Bronchus fibroblast of lung (primary cell): ENCODE measurements at places on chromosomes 7 and 10. TPM values are rescaled to one million over a fixed set of nuclear protein-coding genes. Genes with fewer than 3 reads are reported as not detected.

Gene ADAMTS14
- total RNA-seq: under 0.01 and 0.34 TPM in 2 replicates

Gene GCK
- 0.74 and 0.84 TPM in 2 replicates for total RNA-seq

Gene ENKUR
- 0.45 TPM in 1 of 2 replicates, not detected in the other for total RNA-seq

Gene GIMAP4
- not detected in 2 replicates for total RNA-seq

Gene CTAGE6
- not detected in 2 replicates for total RNA-seq

Gene ZNF365
- total RNA-seq: 0.74 and 0.84 TPM in 2 replicates

Gene OR6V1
- total RNA-seq: not detected in 2 replicates

Gene TMEM26
- 0.89 and 1.0 TPM in 2 replicates for total RNA-seq

Gene GATAD1
- 10.1 and 12.3 TPM in 2 replicates for total RNA-seq

Gene SPDYE2
- total RNA-seq: not detected in 2 replicates

Gene MCM10
- 11.1 and 14.6 TPM in 2 replicates for total RNA-seq

Gene WDR91
- total RNA-seq: 19.8 and 22.1 TPM in 2 replicates

Gene LRRC17
- 75.3 and 76.6 TPM in 2 replicates for total RNA-seq

Gene ETV1
- 12.0 and 17.7 TPM in 2 replicates for total RNA-seq
